ENCODE measurements at places on chromosomes 2 and 18. TPM values are rescaled to one million over a fixed set of nuclear protein-coding genes. Genes with fewer than 3 reads are reported as not detected.

The ID2 gene
- total RNA-seq = 172 TPM

The SLC30A3 gene
- not detected for total RNA-seq

The CNNM3 gene
- total RNA-seq = 29.8 TPM

The CXCR1 gene
- not detected for total RNA-seq

The LHCGR gene
- total RNA-seq = 1.6 TPM

The SMAD7 gene
- 29.3 TPM for total RNA-seq

The CCDC68 gene
- 20.8 TPM for total RNA-seq

The POTEI gene
- total RNA-seq = 3.9 TPM

The COQ10B gene
- 18.7 TPM for total RNA-seq

The NT5DC4 gene
- 0.23 TPM for total RNA-seq

The SERPINB3 gene
- total RNA-seq = 8.5 TPM

The MAP3K19 gene
- total RNA-seq = not detected

The OR6B2 gene
- total RNA-seq = not detected

The FMNL2 gene
- total RNA-seq = 9.8 TPM

The DNAJC5G gene
- not detected for total RNA-seq

The COL4A3 gene
- 3.5 TPM for total RNA-seq

The ARID5A gene
- 23.0 TPM for total RNA-seq

The ETAA1 gene
- 14.6 TPM for total RNA-seq
